ENCODE measurements at places on chromosomes 2 and 18. TPM values are rescaled to one million over a fixed set of nuclear protein-coding genes. Genes with fewer than 3 reads are reported as not detected.
A peak's percentile ranks its signal among the peaks of the same experiment; 100 is the strongest.

MAIP1 gene
- total RNA-seq: 23.3 TPM

DNA sequence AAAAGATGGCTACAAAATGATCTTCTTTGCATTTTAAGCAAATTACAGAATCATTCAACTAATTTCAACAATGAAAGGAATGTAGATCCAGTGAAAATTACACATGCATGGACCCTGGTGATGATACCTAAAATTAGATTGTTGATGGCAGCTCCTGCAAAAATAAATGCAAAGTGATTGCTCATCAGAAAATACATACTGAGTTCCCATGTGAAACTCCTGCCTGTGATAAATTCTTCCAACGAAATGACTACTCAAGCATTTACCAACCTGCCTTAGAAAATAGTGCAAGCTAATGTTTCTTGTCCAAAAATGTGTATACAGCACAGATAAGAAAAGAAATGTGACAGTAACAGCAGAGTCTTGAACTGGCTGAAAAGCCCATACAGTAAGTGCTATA lies 300.0 kb upstream of the REV1 start:
- H3K27me3 ChIP-seq: no peaks in the 10 kb centered on the region
- H3K36me3 ChIP-seq: no peaks in the 10 kb centered on the region
- DNase-seq: no peak
- H3K4me1 ChIP-seq: no peaks in the 10 kb centered on the region

DNA sequence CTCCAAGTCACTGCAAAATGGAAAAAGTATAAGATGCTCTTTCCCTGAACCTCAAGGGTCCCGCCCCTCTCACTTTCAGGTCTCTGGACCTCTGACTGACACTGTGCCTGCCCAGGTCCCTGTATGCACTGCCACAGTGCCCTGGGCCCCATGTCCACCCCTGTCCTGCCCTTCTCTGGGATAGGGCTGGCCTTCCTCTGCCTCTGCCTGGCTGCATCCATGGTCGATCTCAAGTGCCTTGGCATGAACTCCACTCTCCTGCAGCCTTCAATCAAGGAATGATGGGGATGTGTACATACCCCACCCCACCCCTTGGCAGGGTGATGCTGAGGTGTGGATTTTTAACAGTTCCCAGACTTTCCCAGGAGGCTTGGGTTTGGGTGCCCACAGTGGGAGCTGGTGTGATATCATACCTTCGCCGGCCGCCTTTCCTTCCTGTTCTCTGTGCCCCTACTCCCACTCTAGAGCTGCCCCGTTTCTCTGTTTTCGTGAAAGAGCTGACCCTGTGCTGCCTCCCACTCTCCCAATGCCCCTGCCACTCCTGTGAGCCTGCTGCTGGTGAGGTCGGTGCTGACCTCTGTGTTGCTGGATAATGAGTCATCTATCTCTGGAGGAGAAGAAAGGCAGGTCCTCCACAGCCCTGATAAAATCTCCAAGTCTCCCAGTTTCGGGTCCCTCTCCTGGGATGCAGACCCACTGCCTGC lies 18.9 kb downstream of the PTPN18 start:
- H3K36me3 ChIP-seq: no peaks in the 10 kb centered on the region
- no peak for DNase-seq
- no peaks in the 10 kb centered on the region for H3K27me3 ChIP-seq
- peaks cover 60% of the 10 kb centered on the region for H3K4me1 ChIP-seq
- H3K4me3 ChIP-seq: no peak overlapping the region
- H3K27ac ChIP-seq: no peak overlapping the region

DNA sequence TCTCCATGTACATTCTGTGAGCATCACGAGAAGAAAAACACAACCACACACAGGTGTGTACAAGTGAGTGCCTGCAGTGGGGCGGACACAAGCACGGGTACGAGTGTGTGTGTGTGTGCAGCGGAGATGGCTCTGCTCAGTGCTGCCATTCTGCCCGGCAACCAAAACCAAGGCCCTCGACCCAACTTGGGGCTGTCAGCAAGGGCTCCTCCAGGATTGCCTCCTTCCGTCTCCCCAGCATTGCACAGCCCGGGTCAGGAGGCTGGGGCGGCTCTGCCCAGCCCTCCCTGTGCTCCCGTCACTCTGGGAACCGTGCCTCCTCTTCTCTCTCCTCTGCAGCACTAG lies 66.5 kb downstream of the PXDN start:
- H3K36me3 ChIP-seq: no peaks in the 10 kb centered on the region
- no peaks in the 10 kb centered on the region for H3K4me1 ChIP-seq
- no peak overlapping the region for H3K4me3 ChIP-seq
- H3K27me3 ChIP-seq: no peaks in the 10 kb centered on the region
- H3K27ac ChIP-seq: no peak overlapping the region

DNA sequence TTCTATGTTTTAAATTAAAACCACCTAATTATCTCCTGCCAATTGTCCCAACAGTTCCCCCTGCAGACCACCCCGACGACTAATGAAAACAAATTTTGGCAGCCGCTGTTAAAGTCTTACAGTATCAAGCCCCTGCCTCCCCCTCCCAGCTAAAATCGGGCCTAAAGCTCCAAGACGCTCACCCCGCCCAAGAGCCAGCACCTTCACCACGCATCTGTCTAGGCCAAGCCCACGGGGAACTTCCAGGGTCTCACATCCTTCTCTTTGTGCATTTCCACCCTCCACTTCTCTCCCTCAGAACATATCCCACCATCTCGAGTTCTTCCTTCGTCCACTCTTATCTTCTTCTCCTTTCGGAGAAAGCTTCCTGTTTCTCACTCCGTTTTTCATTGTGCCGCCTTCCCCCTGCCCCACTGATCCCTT lies 445 bp downstream of the PRPF40A start:
- H3K4me1 ChIP-seq: peaks cover 49% of the 10 kb centered on the region
- no peaks in the 10 kb centered on the region for H3K27me3 ChIP-seq
- peak overlapping the region; percentile 97 for H3K27ac ChIP-seq

- no peak overlapping the region for H3K4me3 ChIP-seq
- no peak overlapping the region for H3K27ac ChIP-seq
- no peaks in the 10 kb centered on the region for H3K36me3 ChIP-seq
- peaks cover 2% of the 10 kb centered on the region for H3K27me3 ChIP-seq
Observed at GRCh38 chr2:149146876-149147275, 108.4 kb downstream of the LYPD6B start.

ITPRIPL1 gene
- 27.8 TPM for total RNA-seq

DNA sequence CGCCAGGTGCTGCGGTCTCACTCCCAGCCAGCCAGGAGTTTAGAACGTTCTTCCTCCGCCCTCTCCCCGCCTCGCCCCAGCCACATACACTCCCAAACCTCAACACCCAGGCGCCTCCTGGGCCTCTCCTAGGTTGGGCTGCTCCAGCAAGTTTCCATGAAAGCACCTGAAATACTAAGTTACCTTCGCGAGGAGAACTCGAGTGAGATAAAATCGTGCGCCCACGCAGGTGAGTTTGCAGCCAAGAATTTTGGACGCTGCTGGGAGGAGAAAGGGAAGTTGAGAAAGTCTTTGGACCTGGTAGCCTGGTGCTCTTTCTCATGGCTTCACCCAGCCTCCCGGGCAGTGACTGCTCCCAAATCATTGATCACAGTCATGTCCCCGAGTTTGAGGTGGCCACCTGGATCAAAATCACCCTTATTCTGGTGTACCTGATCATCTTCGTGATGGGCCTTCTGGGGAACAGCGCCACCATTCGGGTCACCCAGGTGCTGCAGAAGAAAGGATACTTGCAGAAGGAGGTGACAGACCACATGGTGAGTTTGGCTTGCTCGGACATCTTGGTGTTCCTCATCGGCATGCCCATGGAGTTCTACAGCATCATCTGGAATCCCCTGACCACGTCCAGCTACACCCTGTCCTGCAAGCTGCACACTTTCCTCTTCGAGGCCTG lies at the start of gene GPR39:
Gene GPR39, plus strand, starts transcription at position 83 of the 673 bp plus-strand sequence.
- H3K27ac ChIP-seq: no peak within 1 kb of the TSS
- H3K27me3 ChIP-seq: peaks cover 2% of the 10 kb centered on the region
- H3K4me3 ChIP-seq: no peak within 1 kb of the TSS
- no peak for DNase-seq
- H3K4me1 ChIP-seq: no peaks in the 10 kb centered on the region

DNA sequence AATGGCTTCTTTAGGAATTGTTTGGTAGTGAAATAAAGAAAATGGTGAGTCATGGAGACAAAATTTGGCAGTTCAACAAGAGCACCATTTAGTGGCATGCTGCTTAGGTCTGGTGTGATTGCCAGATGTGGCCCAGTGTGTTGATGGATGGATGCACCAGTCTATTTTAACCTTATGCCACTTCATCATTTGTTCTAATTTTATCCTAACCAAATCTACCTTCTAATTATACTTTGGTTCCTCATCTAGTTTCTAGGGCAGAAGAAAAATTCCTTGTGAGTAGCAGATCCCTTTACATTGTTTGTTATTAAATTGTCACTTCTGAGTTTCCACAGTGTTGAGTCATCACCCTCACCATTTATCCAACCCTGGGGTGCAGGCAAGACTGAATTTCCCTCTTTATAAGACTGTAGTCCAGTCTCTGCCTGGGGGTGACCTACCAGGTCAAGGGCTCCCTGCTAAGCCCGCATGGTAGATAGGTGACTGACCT lies 32.5 kb downstream of the NABP1 start:
- H3K27me3 ChIP-seq: no peaks in the 10 kb centered on the region
- peaks cover 22% of the 10 kb centered on the region for H3K36me3 ChIP-seq

Data from CD4-positive, CD25-positive, alpha-beta regulatory T cell (primary cell).